Esophagus squamous epithelium (tissue), 5 donors: ENCODE measurements at places on chromosomes 6 and 20.

GRCh38 chr20:347317-347639 lies 367 bp downstream of the NRSN2 start:
- no peak for DNase-seq

GRCh38 chr6:166598441-166599138 lies 12.1 kb upstream of the RAMACL start:
- DNase-seq = no peak

GRCh38 chr6:4280707-4281106 lies 145.3 kb upstream of the ECI2 start:
- no peak for DNase-seq

DNA sequence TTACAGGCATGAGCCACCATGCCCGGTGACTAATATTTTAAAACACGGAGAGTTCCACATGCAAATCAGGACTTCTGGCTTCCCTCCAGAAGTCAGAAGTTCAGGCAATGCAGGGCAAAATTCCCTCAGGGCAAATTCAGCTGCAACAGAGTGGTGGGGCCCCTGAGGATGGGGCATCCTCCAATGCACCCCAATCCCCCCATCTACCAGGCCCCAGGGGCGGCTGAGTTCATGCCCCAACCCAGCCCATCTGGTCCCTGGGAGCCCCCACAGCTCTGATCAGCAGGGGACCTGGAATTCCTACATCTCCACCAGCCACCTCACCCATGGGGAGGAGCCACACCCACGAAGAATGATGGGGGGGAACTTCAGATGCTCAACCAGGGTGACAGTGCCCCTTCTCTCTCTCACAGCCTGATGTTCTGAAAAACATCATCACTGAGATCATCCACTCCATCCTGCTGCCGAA lies 22.6 kb downstream of the BPIFB1 start:
- DNase-seq = no peak

DNA sequence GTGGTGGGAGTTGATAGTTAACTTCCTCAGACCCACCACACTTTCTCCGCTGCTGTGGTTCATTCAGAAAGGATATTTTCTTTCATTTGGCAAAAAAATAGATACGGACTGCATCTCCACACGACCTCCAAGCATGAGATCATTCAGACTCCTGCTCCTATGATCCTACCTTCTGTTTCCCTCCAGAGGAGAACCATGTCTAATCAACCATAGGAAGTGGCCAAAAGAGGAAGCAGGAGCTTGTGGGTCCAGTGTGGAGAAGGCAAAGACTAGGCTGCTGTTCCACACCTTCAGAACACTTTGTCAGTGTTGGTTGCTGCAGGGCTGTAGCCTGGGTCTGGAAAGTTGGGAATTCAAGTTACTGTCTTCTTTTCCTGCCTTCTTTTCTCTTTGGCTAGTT lies 10.6 kb upstream of the KIF13A start:
- DNase-seq = no peak

- DNase-seq = no peak
Observed at GRCh38 chr6:144744720-144745119, 459.6 kb downstream of the UTRN start.

GRCh38 chr6:146984251-146984924 lies 219.8 kb upstream of the STXBP5 start:
- DNase-seq = no peak

- DNase-seq = no peak
Observed at GRCh38 chr20:20969701-20970280, 136.4 kb downstream of the LINC00237 start.

DNA sequence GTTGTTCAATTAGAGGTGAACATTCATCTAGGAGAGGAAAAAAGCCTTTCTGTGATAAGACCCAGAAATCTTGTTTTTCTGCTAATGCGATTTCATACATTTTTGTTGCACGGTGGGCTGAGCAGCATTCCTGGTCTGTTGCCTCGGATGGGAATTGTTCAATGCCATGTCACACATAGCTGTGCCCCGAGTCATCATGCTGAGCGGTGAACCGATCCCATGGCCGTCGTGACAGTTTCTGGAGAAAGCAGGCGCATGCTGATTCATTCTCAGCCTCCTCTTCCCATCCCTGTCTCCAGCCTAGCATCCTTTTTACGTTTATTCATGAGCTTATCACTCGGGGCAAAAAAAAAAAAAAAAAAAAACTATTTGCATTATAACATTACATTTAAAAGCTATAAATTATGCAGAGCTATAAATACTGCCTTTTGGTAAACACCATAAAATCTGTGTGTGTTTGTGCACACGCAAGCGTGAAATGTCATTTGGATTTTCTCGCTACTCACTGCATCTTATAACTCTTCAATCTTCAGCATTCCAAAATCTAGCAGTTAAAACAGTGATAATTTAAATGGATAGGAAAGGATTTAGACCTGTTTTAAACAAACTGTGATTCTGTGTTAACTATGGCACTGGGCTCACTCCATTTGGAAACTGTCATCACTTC lies 58.9 kb upstream of the IFNGR1 start:
- DNase-seq = no peak

DNA sequence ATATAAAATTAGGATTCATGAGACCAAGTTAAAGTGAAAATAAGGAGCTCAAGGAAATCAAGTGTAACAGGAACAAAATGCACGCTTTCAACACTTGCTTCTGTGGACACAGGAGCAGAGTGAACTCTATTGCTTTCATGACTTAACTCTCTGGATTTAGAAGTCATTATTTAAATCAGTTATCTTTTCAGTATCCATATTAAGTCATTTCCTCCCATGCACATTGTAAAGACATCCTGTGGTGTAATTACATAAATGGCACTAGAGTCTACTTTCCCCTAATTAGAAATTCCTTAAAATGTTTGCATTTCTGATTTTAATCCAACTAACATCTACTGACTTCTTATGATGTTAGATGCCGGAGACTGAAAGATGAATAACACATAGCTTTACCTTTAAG lies 88.0 kb downstream of the INSM1 start:
- no peak for DNase-seq

GRCh38 chr6:49264496-49264895 lies 198.6 kb downstream of the MMUT start:
- no peak for DNase-seq

DNA sequence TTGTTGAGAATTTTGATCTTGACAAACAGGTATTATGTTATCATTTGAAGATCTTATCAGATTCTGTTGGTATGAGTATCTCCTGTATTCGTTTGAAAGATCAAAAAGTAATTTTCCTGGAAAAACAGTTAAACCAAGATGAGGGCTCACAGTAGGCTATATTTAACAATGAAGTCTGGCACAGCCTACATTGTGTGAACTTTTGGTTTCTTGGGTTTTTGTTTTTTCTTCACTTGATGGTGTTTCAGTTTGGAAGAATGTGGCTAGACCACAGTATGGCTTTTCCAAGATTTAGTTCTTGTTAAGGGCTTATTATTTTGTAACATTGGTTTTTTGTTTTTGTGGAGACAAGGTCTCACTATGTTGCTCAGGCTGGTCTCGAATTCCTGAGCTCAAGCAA lies 306.4 kb downstream of the CDKAL1 start:
- no peak for DNase-seq

DNA sequence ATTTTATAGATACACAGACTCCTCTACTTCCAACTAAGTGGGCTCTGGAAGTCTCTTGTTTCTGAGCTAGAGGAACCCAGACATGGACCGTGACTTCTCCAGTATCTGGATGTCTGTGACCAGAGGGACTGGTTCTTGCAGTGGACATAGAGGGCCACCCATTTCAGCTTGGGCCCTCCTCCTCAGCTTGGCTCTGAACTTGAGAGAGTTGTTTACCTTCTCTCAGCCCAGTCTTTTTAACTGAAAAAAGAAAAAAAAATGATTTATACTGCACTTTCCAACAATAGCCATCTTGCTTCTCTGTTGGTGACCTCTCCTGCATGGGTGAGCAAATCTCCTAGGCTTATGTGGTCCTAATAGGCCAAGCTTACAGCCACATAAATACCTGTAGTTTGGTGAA lies 60.3 kb upstream of the TMEM181 start:
- DNase-seq = no peak

GRCh38 chr6:24643920-24644319 lies 2.1 kb downstream of the KIAA0319 start:
- DNase-seq = no peak

DNA sequence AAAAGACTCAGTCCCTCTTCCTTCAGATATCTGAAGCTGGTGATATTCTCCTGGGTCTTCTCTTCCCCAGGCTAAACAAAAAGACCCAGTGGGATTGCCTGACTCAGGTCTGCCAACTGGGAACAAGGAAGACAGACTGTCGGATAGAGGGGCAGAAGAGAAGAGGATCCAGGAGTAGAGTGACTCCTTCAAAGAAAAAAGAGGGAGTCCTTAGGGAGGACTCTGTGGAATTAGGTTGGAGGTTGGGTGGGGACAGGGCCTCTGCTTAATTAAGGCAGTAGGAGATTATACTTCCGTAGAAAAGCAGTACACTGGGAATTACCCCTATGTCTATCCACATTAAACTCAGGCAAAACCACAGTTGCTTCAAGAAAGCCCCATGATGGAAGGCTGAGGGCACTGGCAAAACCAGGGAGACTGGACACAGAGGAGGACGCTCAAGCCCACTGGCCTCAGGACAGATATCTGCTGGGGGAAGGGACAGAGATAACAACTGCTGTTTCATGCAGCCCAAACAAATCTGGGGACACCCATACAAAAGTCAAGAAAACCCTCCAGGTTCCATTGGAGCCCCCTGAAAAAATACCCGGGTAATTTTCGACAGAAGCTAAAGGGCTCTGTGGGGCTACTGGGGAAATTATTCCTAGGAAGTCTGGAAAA lies 5.7 kb downstream of the BCL2L1 start:
- DNase-seq = no peak

GRCh38 chr6:168280899-168281245 lies 38.7 kb downstream of the DACT2 start:
- no peak for DNase-seq

- DNase-seq = no peak
Observed at GRCh38 chr6:157746897-157747296, 76.1 kb upstream of the SNX9 start.

DNA sequence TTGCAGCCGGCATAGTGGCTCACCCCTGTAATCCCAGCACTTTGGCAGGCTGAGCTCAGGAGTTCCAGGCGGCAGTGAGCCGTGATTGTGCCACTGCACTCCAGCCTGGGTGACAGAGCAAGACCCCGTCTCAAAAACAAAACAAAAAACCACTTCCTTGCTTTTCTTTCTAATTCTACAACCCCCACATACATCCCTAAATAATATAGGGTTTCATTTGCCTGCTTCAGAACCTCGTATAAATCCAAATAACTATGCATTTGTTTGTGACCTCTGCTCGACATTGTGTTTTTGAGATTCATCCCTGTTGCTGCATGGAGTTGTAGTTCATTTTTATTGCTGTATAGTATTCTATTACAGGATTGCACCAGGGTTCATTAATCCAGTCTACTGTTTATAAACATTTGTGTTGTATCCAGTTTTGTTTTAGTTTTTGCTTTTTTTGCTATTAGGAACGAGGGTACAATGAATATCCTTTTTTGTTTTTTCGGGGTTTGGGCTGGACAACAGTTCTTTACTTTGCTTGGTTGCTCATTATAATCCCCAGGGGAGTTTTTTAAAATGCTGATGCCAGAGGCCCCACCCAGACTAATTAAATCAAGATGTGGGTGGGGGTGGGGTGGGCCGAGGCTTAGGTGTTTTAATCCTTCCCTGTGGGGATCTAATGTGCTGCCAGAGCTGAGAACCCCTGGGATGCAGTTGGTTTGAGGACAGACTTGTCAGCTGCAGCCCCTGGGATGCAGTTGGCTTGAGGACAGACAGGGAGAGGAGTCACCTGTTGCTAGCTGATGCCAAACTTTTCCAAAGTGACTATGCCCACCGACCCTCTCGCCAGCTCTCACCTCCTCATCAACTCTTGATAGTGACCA lies 2.4 kb upstream of the SNAI1 start:
- DNase-seq = no peak

GRCh38 chr6:26155061-26155930 lies 68.1 kb downstream of the HFE start:
- DNase-seq = no peak

DNA sequence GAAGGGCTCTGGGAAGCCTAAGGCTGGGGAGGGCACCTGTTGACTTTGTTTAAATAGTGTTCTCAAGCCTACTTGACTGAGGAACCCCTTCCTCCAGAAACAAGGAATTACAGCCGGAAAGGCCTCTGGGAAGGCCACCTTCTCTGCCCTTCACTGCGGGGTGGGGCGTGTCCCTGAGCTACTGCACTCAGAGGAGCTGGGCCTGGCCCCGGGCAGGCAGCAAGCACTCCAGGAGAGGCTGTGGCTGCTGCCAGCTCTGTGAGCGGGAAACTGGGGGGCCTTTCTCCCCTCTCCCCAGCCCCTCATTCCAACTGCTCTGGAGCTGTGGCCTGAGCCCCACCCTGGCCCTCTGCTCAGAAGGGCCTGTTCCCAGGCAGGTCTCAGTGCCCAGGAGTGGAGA lies 4.0 kb upstream of the OSBPL2 start:
- no peak for DNase-seq

- DNase-seq = no peak
Observed at GRCh38 chr6:63415286-63415685, 95.5 kb upstream of the LGSN start.

DNA sequence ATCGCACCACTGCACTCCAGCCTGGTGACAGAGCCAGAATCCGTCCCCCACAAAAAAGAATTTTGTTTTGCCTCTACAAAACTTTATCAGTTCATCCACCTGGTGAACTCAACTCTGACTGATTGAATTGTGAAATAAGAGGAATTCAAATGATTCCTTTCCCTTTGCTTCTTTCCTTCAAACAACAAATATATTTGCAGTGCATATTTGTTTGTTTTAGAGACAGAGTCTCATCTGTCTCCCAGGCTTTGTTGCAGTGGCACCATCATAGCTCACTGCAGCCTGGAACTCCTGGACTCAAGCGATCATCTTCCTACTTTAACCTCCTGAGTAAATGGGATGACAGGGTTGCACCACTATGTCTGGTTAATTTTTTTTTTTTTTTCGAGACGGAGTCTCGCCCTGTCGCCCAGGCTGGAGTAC lies 23.2 kb upstream of the PIM1 start:
- no peak for DNase-seq

GRCh38 chr20:61387204-61387953 lies 135.3 kb downstream of the CDH4 start:
- DNase-seq = no peak

GRCh38 chr6:17705428-17705777 lies 1.3 kb downstream of the NUP153 start:
- no peak for DNase-seq

DNA sequence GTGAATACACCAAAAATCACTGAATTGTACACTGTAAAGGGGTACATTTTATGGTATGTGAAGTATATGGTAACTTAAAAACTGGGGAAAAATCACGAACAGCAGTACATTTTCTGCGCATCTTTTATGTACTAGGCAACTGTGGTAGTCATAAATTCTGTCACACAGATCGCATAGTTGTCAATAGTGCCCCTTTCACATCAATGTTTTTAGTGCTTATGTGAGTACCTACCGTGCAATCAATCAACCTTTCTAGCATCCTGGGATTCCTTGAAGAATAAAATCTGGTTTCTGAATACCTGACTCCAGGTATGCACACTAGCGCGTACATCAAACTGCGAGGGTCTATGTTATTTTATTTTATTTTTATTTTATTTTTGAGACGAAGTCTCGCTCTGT lies 637 bp upstream of the RPF2 start:
- no peak for DNase-seq
